ENCODE measurements at places on chromosomes 11 and 22. TPM values are rescaled to one million over a fixed set of nuclear protein-coding genes. Genes with fewer than 3 reads are reported as not detected.

The CCDC88B gene
- 1.6 TPM for total RNA-seq

The C1QTNF5 gene
- total RNA-seq: 8.5 TPM

The GAL gene
- 25.4 TPM for total RNA-seq

The WT1 gene
- total RNA-seq: 13.4 TPM

The OR51B4 gene
- total RNA-seq: not detected

The LDHAL6A gene
- total RNA-seq: not detected

The NRGN gene
- total RNA-seq: 11.1 TPM

The B4GALNT4 gene
- 21.6 TPM for total RNA-seq

The TSPAN32 gene
- not detected for total RNA-seq

The C2CD2L gene
- 8.6 TPM for total RNA-seq

The GRAP2 gene
- not detected for total RNA-seq

The SORL1 gene
- total RNA-seq: 8.0 TPM

The HTR3A gene
- total RNA-seq: not detected

The EFEMP2 gene
- 161 TPM for total RNA-seq

The AQP11 gene
- 2.4 TPM for total RNA-seq

The OR51B5 gene
- total RNA-seq: not detected

The PACSIN3 gene
- 30.0 TPM for total RNA-seq

The TRIM66 gene
- 3.9 TPM for total RNA-seq

The NPAS4 gene
- total RNA-seq: 0.13 TPM

The CSTPP1 gene
- 29.7 TPM for total RNA-seq

The SLC25A18 gene
- not detected for total RNA-seq

The OSM gene
- total RNA-seq: not detected

The TIGD3 gene
- 0.25 TPM for total RNA-seq

The ROM1 gene
- 1.1 TPM for total RNA-seq

The GGTLC2 gene
- total RNA-seq: not detected

The ADORA2A gene
- 4.2 TPM for total RNA-seq

The EIF4ENIF1 gene
- 15.6 TPM for total RNA-seq

The GPHA2 gene
- not detected for total RNA-seq

The ACTN3 gene
- total RNA-seq: under 0.01 TPM

The NR1H3 gene
- total RNA-seq: 15.7 TPM

The PRCP gene
- total RNA-seq: 27.1 TPM

The CD248 gene
- 5.1 TPM for total RNA-seq

The VEGFB gene
- 99.0 TPM for total RNA-seq

The MUC5AC gene
- not detected for total RNA-seq

The SCGB1C1 gene
- not detected for total RNA-seq

All from mesangial cell (primary cell).